ENCODE measurements at places on chromosomes 7 and 10. TPM values are rescaled to one million over a fixed set of nuclear protein-coding genes. Genes with fewer than 3 reads are reported as not detected.

Gene CAMK1D
- total RNA-seq = 19.3 TPM

Gene PON3
- 2.6 TPM for total RNA-seq

Gene ORAI2
- 34.8 TPM for total RNA-seq

Gene SLC26A4
- total RNA-seq = 2.4 TPM

Gene DNA2
- total RNA-seq = 5.1 TPM

Gene TRPV6
- not detected for total RNA-seq

Gene CRHR2
- total RNA-seq = not detected

Gene TAF5
- 4.3 TPM for total RNA-seq

Gene KLF14
- total RNA-seq = 0.13 TPM

Gene CTAGE8
- total RNA-seq = 3.1 TPM

Gene CDK6
- 40.8 TPM for total RNA-seq

Gene MOGAT3
- not detected for total RNA-seq

Gene HOXA7
- total RNA-seq = 5.0 TPM

Gene KMT2E
- 103 TPM for total RNA-seq

Gene PNLIPRP2
- not detected for total RNA-seq

Gene PKD1L1
- 0.13 TPM for total RNA-seq

Gene LEP
- total RNA-seq = 0.11 TPM

Gene TPST1
- 58.7 TPM for total RNA-seq

Gene PPP1R17
- total RNA-seq = not detected

Gene IFIT2
- 9.9 TPM for total RNA-seq

Gene ZEB1
- 149 TPM for total RNA-seq

Gene TMEM60
- 23.6 TPM for total RNA-seq

Gene TRIM73
- 1.7 TPM for total RNA-seq

Gene AFAP1L2
- total RNA-seq = 0.13 TPM

Gene SDK1
- total RNA-seq = under 0.01 TPM

Gene WDR86
- 9.0 TPM for total RNA-seq

Gene SPRN
- 0.11 TPM for total RNA-seq

Gene AKR1C1
- total RNA-seq = 264 TPM

Gene AOAH
- not detected for total RNA-seq

Gene NEBL
- 59.6 TPM for total RNA-seq

Gene PGAM2
- total RNA-seq = 0.32 TPM

Gene UPK3BL1
- total RNA-seq = 1.3 TPM

Gene MKI67
- 17.0 TPM for total RNA-seq

Gene HYAL4
- total RNA-seq = not detected

Gene EPDR1
- 50.4 TPM for total RNA-seq
